SK-MEL-5 (cell line): ENCODE measurements at places on chromosomes 3 and 15.

GRCh38 chr15:65821070-65821469 lies 29.0 kb upstream of the DENND4A start:
- DNase-seq = no peak

- no peak for DNase-seq
Observed at GRCh38 chr15:71747128-71748083, 62.9 kb upstream of the NR2E3 start.

DNA sequence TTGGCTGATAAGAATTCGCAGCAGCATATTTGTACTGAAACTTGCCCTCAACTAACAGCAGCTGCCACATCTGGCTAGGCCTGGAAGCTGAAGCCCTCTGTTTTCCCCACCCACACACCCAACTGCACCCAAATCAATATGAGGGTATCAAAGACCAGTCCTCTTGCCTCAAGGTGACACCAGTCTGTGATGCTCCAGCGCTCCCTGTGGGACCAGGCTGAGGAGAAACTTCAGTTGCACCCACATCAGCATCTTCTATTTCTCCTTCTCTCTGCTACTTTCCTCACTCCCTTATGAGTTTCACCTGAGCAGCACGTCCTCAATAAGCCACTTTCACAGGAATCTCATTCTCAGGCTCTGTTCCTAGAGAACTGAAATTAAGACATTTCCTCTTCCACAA lies 18.7 kb upstream of the GRAMD1C start:
- DNase-seq = no peak

GRCh38 chr3:149560001-149560400 lies 85.5 kb downstream of the TM4SF4 start:
- DNase-seq = no peak

DNA sequence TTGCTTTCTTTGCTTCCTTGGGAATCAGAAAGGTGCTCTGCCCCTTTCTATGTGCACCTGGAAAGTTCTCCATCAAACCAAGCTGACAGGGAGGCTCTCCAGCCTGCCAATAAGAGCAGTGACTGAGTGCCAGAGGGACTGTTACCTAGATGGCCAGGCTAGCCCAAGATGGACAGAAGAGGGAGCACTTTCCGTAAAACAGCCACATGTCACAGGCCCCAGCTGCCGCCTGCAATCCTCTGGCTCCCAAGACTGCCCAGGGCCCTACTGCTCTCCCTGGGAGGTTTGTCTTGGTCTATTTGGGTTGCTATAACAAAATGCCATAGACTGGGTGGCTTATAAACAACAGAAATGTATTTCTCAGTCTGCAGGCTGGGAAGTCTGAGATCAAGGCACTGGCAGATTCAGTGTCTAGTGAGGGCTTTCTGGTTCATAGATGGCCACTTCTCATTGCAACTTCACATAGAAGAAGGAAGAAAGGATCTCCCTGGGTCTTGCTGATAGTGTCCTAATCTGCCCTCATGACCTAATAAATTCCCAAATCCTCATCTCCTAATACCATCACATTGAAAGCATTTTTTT lies 72.3 kb downstream of the TAMM41 start:
- peak; percentile 78 for DNase-seq

DNA sequence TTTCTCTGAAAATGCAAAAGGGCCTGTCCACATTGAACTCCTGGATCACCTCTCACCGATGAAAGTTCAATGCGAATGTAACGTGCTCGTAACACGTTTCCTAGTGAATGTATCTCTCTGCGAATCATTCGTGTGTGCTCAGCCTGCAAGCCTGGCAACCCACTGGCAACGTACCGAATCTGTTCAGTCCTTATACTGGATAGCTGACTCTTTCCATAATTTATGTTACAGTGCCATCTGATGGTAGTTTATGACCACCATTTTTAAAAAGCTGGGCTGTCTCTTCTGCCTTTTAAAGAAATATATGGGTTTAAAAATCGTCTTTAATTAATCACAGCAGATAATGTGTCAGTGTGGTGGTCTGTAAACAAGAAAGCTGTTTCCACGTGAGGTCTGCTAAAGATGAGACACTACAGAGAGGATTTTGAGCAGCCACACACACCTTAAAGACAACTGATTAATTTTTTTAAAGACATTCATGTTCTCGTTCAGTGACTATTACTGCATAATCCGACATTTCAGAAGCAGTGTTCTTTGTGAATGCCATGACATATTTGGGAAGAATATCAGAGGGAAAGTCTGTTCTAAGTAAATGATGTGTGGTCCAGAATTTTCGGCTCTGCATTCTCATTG lies 69.4 kb upstream of the FOXP1 start:
- DNase-seq = peak; percentile 75
